ENCODE measurements at places on chromosomes 2 and 18.

DNA sequence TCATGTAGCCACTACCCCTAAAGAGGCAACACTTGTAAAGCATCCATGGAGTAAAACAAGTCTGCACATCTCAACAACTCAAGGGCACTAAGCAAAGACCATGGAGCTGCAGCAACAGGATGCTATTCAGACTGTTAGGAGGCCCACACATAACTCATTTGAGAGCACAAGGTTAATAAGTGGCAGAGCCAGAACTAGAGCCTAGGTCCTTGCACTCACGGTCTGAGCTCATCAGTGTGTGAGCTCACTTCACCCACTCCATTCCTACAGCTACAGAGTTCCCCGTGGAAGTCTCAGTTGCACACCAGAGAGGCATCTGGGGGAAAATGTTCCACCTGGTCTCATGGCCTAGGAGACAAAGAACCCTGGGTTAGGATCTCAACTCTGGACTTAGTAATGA is 35.0 kb downstream of the TTC32 start:
- peak; percentile 50 for DNase-seq

DNA sequence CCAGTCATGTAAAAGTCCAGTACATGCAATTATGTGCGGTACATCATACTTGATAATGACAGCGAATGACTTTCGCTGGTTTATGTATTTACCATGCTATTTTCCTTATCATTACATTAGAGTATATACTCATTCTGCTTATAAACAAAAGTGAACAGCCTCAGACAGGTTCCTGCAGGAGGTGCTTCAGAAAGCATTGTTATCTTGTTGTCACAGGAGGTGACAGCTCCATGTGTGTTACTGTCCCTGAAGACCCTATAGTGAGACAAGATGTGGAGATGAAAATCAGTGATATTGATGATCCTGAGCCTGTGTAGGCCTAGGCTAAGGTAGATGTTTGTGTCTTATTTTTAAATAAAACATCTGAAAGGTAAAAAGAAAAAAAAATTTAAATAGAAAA is 15.3 kb upstream of the MPPE1 start:
- no peak for DNase-seq

- DNase-seq, result no peak
Observed at GRCh38 chr2:175679728-175680127, 322.3 kb downstream of the LNPK start.

GRCh38 chr18:35515460-35516130 is 17.8 kb upstream of the INO80C start:
- DNase-seq, result no peak

GRCh38 chr2:72894514-72894913 is 7.3 kb downstream of the SPR start:
- no peak for DNase-seq

All from suppressor macrophage treated with lipopolysaccharide for 1 hour (primary cell).